ENCODE measurements at places on chromosomes 13 and 19.
A peak's percentile ranks its signal among the peaks of the same experiment; 100 is the strongest.

DNA sequence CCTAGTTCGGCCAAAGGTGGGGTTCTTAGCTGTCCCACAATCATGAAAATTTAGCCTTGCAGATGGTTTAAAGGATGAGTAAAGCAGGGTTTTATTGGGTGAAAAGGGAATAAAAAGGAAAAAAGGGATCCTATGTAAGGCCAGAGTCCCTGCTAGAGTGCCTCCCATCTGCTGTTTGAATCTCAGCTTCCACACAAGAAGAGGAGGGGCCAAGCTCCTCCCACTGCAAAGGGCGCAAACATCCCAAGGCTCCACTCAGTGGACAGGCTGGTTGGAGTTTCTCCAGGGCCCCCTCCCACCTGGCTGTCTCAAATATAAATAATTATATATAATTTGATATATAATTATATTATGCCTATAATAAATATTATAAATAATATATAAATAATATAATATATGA lies 1272.1 kb upstream of the PCDH20 start:
- DNase-seq: no peak

- no peak for DNase-seq
Measured at GRCh38 chr13:96792736-96793403, 201.4 kb downstream of the OXGR1 start.

DNA sequence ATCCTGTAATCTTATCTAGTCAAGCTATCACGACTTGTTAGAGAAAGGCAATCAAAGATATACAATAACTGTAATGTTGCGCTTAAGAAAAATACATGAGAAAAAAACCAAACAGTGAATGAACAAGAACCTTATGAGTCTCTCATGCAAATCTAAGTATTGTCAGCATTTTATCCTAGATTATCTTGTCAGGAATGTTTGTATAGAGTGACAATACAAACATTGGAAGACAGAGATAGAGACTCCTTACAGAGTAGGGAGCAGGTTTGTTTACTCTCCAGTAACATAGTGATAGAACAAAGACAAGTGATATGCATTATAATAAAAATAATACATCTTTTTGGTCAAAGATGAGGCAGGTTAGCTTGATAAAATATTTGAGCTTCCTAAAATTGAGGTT lies 444.8 kb downstream of the SLITRK5 start:
- no peak for DNase-seq

- no peak for DNase-seq
Measured at GRCh38 chr19:38298821-38299680, 5.0 kb upstream of the C19orf33 start.

GRCh38 chr13:44117351-44117750 lies 237.6 kb downstream of the LACC1 start:
- DNase-seq: no peak

GRCh38 chr13:91356919-91357612 lies 9.6 kb downstream of the MIR17HG start:
- DNase-seq: no peak

- no peak for DNase-seq
Measured at GRCh38 chr13:48181482-48182145, 51.4 kb upstream of the ITM2B start.

DNA sequence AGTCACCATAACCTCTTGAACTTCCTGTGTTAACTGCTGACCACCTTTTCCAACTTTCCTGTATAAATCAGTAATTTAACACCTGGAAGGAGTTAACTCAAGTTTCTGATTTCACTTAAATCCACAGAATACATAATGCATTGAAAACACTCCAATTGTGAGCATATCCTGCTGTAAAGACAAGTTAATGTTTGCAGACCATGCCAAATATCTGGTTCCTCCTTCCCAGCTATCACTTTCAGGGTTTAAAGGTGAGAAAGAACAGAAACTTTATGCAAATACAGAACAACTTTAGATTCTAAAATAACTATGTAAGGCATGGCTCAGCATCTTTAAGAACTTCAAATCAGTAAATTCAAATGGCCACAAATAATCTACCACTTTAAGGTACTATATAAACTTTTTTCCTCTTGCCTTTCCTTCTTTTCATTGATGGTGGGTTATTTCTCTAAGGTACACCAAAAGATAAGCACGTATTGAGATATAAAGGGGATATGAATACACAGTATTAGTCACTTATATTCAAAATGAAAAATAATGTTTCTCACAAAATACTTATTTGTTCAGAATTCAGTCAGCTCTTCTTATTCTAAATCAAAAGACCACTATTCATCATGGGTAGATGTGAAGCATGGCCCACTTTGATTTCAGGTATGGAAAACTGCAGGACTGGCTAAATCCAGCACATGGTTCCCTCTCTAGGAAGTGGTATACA lies 6.6 kb upstream of the TPTE2 start:
- no peak for DNase-seq

- DNase-seq: no peak
Measured at GRCh38 chr13:107348925-107349324, 781.0 kb upstream of the ARGLU1 start.

GRCh38 chr13:24050292-24050711 lies 110.2 kb upstream of the SPATA13 start:
- DNase-seq: no peak

GRCh38 chr13:97261254-97262005 lies 39.3 kb downstream of the MBNL2 start:
- DNase-seq: peak; percentile 25

- no peak for DNase-seq
Measured at GRCh38 chr13:37407156-37407555, 191.4 kb downstream of the POSTN start.

GRCh38 chr13:42760951-42761350 lies 20.4 kb upstream of the FAM216B start:
- no peak for DNase-seq

- DNase-seq: no peak
Measured at GRCh38 chr13:31824705-31825517, 85.6 kb downstream of the RXFP2 start.

DNA sequence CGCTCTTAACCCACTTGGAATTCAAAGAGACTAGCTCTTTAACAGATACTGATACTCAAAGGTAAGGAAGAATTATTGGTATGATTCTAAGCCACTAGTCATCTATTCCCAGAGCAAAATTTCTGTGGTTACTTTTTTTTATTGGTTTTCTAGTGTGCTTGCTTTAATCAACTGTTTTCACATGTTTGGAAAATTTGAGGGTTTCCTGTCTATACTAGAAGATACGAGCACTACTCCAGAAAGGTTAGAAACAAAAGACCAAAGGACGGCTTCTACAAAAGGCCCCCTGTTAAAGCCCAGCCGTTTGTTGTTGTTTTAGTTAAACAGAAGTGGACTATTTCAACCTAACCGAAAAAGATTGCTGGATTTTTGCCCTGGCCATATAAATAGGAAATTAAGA lies 18.5 kb upstream of the LPAR6 start:
- no peak for DNase-seq

DNA sequence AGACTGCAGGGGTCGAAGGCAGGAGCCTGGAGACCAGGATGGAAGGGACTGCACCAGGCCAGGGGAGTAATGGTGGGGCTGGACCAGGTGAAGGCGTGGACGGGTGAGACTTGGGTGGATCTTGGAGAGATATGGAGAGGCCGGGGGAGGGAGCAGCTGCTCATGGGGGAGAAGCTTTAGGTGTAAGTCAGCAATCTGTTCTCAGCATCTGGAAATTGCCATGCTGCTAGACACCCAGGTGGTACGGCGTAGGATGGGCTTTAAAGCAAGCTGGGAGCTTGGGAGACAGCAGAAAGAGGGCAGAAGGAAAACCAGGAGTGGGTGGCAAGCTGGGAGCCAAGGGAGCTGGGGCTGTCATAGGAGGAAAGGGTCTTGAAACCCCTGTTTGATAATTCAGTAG lies 3.0 kb downstream of the CERS4 start:
- DNase-seq: no peak

DNA sequence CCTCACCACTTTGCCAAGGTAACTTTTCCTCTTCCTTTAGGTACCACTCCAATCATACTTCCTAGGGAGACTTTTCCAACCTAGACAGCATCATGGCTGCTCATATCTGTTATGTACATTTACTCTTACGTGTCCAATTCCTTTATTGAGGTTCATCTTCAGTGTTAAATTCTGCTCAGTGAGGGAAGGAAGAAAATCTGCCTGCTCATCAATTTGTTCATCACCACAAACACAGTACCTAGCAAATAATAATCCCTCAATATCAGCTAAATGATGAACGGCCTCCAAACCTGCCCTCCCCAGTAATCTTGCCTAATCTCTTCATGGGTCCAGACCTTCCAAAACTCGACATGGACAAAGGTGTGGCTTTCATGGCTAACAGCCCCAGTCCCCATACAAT lies 380.8 kb downstream of the KCTD12 start:
- DNase-seq: no peak

DNA sequence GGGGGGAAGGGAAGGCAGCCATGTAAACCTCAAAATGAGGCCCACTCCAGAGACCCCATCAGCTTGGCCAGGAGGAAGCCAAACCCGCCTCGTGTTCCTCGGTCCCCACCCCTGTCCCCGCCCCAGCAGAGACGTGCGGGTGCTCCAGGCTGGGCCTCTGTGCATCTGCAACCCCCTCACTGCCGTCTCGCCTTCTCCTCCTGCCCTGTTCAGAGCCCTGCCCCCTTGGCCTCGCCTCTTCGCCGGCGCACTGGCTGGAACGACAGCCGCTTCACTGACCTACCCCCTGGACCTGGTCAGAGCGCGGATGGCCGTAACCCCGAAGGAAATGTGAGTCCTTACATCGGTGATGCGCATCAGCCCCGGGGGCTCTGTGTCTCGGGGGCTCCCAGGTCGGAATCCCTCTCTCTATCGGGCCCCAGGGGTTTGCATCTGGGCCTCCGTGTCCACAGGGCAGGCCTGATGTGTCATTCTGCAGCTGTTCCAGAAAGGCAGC lies 32.2 kb downstream of the TMEM161A start:
- no peak for DNase-seq
